ENCODE measurements at places on chromosomes 6 and 20. TPM values are rescaled to one million over a fixed set of nuclear protein-coding genes. Genes with fewer than 3 reads are reported as not detected.

TFAP2B gene
- total RNA-seq = not detected

FILIP1 gene
- total RNA-seq = 0.03 TPM

DNA sequence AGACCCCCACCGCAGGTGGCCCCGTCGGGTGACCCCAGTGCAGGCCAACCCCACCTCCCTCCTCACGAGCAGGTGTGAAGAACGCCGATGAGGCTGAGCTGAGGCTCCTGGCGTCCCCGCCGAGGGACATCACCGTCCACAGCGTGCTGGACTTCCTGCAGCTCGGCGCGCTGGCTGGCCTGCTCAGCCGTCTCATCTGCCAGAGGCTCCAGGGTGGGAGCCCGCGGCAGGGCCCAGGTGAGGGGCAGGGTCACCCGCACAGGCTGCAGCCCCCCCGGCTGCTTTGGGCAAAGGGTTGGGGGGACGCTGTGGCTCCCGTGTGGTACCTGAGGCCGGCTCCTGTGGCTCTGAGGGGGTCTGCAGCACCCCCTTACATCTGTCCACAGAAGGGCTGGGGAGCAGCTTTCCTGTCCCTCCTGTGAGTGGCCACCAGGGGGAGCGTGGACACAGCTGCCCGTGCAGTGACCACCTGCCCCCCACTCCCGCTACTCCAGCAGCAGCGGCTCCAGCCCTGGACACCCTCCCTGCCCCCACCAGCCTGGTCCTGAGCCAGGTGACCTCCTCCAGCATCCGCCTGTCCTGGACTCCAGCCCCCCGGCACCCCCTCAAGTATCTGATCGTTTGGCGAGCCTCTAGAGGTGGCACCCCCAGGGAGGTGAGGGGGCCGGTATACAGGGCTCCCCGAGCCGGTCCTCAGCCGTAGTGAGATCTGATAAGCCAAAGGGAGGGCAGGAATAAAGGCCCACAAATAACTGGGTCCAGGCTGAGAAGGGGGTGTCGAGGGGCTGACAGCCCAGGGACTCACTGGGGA, 16.5 kb downstream of the COL20A1 start:
- DNase-seq = peak; percentile 52

PPP1R3G gene
- total RNA-seq = 0.16 TPM

CST2 gene
- total RNA-seq = not detected

DNA sequence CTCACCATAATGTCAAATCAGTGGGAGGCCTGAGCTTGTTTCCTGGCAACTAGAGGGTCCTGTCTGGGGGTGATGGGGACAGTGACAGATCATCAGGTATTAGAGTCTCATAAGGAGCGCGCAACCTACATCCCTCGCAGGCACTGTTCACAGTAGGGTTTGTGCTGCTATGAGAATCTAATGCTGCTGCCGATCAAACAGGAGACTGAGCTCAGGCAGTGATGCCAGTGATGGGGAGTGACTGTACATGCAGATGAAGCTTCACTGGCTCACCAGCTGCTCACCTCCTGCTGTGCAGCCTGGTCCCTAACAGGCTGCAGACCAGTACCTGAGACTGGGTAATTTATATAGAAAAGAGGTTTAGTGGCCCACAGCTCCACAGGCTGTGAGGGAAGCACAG, 147.3 kb downstream of the TTLL2 start:
- DNase-seq = no peak

- no peak for DNase-seq
These were observed 41.5 kb downstream of the FHL5 start for GRCh38 chr6:96604420-96604819.

DNA sequence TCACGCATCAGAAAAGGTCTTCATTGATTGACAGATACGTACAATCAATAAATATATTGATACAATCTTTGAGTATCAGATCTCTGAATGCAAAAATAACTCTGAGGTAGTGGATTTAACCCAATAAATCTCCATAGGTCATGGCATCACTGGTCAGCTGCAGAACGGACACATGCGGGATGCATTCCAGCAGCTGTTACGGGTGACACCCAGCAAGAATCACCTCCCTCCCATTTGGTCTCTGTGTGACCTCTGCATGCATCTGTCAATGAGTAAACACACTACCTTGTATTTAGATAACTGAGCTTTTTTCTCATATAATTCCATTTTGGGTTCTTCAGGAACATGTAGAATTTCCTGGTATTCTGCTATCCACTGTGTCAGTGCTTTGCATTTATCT, 285.4 kb downstream of the SYNE1 start:
- DNase-seq = no peak

DNA sequence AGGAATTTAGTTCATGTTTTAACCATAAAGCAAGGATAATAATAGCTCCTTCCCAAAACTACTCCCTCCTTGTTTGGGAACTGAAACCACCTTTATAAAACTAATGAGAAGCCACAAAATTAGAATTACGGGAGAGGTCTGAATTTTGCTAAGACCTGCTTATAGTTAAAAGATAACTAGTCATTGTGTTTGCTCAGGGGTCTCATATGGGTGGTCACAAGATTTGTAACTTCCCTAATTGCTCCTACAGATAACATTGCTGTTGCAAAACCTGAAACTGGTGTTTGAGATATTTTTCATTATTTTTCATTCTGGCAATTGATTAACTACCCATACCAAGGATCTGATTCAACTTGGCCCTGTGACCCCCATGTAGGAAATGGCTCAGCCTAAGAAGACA, 154.5 kb upstream of the PLCB4 start:
- no peak for DNase-seq

DNA sequence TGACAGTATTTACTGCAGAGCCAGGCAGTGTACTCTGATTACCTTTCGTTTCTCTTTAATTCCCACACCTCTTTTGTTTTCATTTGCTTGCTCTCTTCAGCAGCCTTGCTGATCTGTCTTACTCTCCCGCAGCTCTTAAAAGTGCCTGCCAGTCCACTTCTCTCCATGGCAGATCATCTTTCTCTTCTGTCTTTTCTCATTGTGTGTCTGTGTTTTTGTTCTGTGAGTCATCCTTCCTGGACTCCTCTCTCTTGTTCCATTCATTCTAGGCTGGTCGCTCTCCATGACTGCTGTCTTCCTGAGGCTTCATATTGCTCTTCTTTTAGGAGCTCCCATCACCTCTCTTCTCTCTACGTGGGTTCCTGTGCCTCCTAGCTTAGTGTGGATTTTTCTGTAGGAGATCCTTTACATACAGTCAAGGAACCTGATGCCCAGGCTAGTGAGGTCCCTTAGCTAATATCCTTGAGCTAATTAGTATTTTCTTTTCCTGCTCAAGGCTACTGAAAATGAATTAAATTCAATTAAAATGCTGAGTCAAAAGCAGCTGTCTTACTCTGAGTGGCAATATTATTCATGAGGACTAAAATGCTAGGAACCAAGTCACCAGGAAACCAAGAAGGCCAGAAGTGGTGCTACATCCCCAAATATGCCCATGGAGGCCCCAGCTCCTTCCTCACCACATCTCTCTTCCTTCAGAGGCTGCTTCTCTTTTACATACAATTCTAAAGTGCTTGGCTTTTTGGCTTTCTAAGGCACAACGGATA, 86.1 kb downstream of the SLX4IP start:
- DNase-seq = peak; percentile 57

DNA sequence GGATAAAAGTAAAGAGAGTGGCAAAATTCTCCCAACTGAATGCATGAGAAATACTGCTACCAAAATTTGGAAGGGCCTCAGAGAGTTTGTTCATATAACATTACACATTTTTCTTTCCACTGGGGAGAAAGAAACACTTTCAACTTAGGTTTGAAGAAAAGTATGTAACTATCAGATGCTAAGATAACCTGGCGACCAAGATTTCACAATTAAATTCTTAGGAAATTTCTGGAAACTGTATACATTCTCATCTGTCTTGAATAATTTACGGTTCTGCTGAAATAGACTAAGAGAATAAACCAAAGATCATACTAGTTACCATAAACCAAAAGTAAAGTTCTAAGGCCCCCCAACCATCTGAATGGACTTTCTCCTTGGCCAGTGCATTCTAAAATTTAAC, 413.0 kb upstream of the RUNX2 start:
- DNase-seq = no peak

GRCh38 chr6:4914420-4915159, 89.2 kb downstream of the RPP40 start:
- no peak for DNase-seq

DNA sequence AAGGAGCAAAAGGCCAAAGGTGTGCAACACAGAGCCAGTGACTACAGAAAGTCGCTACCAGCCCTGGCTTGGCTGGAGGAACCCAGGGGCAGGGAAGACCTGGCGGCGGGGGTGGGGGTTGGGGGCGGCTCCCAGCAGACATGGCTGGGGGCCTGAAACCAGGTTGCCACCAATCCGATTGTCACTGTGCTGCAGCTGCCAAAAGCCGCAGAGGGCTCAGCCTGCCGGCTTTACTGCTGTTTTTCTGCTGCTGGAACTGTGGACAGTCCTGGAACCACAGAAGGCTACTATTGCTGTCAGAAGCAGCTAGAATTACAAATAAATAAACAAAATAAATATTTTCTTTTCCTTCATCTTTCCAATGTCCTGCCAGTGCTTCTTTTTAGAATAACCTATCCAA, 25.7 kb upstream of the OGFRL1 start:
- DNase-seq = no peak

DNA sequence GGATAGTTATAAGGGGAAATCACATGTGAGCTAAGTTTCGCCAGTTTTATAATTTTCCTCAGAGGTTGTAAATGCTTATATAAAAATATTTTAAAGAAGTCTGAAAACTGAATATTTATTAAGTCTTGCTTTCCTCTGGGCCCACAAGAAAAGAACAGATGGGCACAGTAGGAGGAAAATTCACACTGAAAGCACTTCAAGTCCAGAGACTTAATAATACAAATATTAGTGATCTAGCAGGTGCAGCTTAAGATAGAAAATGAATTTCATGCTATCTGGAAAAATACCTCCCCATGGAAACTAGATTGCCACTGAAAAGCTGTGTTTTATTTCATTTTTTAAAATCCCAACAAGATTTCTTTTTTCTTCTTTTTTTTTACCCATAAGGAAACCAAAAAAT, 47.2 kb downstream of the ORC3 start:
- DNase-seq = no peak

- DNase-seq = peak; percentile 63
These were observed at the start of gene ABRACL for GRCh38 chr6:139028658-139029469. Gene ABRACL (plus strand): TSS chr6:139028745. CDS start chr6:139034161, 5,416 bp downstream.

All from SK-MEL-5 (cell line).